ENCODE measurements at places on chromosomes 3 and 15.

DNA sequence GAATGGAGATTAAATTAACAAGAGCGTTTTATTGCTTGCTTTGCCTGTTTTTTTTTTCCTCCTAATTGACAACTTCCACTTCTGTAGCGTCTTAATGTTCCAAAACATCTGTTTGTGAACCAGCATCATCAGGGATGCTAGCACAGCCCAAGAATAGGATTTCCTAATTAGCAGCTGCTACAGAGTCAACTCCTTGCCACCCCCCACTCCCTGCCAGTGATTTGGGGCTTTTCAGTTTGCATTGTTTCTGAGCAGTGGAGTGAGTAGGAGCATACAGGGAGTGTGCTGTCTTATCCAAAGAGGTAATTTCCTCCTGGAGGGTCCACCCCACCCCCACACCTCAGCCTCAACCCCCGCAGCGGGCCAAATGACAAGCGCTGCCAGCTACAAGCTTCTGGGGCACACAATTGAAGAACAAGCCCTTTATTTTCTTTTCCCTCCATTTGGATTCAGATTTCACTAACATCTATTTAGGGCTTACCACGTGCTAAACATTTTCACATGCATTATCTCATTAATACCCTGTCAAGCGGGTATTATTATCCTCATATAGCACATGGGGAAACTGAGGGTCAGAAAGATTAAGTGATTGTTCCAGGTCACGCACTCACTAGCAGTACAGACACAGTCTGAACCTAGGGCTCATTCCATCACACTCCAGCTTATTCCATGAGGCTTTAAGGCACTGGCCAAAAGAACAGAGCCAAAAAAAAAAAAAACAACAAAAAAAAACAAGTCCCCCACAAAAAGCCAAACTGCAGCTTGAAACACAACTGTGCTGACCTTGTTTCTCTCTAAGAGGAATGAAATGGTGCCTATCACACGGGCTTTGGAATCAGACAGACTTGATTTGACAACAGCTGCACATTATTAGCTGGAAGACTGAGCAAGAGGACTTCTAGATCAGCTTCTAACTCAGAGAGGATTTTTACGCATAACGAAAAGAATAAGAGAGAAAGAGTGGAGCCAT is 16.4 kb downstream of the HEG1 start:
- DNase-seq, result no peak

GRCh38 chr3:189626286-189626685 is 4.9 kb upstream of the TP63 start:
- DNase-seq, result no peak

DNA sequence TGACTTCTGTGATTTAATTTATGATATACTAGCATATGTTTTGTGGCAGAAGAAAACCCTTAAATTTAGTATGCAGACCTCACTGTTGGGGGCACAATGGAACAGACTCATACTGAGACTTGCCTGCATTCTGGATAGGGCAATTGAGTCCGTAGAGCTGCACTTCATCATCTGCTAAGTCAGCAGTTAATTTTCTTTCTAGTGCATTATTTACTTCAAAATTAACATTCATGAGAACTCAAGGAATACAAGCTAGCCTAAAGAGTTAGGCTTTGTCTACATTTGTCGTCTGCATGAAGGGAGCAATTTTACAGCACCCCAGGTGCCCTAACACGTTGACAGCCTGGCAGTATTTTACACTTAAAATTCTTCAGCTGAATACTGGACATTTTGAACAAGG is 345.5 kb downstream of the CHL1 start:
- no peak for DNase-seq

- no peak for DNase-seq
Measured at GRCh38 chr3:158420654-158421396, 150.2 kb upstream of the MLF1 start.

- no peak for DNase-seq
Measured at GRCh38 chr3:59407425-59407824, 357.6 kb upstream of the CFAP20DC start.

DNA sequence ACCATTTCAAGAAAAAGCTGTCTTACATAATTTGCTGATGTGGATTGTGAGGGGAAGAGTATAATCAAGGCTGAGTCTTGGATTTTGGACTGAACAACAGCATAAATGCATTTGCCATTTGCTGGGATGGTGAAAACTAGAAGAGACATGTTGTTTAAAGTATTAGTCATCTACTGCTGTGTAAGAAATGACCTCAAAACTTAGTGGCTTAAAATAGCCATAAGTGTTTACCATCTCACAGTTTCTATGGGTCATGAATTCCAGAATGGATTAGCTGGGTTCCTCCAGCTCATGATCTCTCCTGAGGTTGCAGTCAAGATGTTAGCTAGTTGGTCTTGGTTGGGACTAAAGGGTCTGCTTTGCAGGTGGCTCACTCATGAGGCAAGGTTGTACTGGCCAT is 66.2 kb downstream of the SCN11A start:
- DNase-seq, result no peak

- DNase-seq, result no peak
Measured at GRCh38 chr15:88891540-88892254, 3.6 kb downstream of the HAPLN3 start.

GRCh38 chr3:82261637-82262036 is 500.2 kb upstream of the GBE1 start:
- DNase-seq, result no peak

DNA sequence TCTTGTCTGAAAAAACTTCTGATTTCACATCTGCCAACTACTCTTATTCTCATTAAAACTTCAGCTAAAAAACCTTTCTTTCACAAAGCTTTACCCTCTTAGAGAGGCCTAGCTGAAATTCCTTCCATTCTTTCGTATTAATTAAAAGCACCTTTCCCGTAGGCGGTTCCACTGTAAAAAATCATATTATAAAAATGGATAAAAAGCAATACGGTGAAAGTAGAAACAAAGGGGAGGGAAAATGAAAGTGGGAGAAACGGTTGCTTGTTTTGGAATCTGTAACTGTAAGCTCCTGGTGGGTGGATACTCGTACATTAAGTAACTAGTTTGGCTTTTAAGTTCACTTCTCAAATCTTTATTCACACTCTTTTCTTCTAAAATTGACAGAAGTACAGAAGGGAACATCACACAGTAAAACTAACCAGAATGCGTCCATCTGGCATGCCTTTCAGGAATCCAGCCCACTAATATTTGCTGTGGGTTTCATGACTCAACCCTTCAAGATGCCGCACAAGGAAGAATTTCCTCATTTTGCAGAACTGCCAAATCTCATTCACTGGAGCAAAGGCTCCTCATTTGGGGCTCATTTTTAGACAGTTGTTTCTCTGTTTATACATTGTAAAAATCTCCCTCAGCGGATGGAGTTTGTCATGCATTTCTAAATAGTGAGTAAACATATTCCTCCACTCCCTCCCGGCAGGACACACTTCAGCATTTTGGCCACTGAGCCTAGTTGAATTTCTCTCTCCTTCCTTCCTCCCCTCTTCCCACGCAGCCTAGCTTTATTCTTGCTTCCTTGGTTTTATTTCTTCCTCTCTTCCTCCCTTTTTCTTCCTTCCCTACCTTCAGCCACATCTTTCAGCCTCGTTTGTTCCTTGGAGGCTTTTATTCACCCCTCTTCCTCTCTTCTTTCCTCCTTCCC is 419.5 kb upstream of the NAALADL2 start:
- DNase-seq, result no peak

GRCh38 chr15:79570004-79570403 is 137.9 kb downstream of the MINAR1 start:
- DNase-seq, result no peak

DNA sequence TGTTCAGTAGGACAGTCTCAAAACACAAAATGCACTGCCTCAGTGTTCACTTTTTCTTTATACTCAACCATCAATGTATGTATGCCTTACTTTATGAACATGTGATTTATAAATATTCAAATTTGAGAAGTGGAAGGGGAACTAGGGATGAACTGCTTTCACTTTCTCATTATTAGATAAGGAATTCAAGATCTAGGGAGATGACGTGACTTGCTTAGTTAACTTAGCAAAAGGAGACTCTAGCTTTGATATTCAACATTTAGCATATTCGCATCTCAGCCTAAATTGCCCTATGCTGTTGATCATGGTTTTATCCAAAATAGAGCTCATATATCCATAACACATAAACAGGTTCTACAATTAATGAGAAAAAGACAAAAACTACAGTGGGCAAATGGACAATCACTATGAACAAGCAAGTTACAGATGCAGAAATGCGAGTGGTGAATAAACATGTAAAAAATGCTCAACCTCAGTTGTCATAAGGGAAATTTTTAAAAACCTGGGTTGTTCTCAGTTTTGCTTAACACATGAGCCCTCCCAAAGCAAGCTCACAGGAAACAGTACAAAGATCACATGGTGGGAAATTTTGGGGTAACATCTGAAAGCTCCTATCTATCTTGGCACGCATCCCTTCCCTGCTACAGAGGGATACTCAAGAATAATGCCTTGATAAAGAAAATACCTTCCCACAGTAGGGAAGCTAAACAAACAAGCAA is 269.8 kb downstream of the THRB start:
- DNase-seq, result no peak

DNA sequence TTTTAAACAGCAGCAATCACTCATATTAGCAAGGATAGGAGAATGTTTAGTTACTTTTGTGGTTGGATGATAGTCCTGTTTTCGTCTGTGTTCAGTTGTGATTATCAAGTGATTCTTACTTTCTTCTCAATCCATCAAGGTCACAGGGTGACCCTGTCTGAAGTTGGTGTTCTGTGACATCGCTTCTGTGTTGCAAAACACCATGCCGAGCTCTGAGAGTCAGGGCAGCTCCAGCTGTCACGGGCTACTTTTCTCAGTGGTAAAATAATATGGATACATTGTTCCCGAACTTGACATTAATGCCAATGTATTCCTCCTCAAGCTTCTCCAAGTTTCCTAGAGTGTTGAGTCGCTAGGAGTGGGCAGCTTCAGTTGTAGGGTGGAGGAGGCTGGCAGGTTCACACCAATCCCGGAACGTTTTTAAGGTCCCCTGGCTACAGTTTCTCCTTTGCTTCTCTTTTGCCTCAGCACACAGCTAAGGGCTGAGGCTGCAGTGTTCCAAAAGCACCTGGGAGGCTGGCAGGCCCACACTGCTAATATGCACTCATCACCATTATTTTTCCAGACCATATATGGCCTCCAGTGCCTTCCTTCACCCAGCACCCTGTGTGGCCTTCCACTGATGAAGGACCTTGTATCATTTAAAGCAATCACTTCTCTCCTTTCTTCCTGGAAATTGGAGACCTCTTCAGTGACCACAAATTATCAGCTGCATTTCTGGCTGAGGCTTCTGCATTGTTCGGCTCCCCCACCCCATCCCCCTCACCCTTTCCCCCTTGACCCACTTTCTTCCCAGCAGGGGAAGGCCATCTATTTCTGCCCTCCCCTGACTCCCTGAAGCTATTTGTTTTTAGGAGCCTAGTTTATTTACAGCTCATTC is 25.8 kb downstream of the COLQ start:
- DNase-seq, result no peak

GRCh38 chr15:58257776-58258325 is 119.7 kb downstream of the AQP9 start:
- DNase-seq, result no peak

DNA sequence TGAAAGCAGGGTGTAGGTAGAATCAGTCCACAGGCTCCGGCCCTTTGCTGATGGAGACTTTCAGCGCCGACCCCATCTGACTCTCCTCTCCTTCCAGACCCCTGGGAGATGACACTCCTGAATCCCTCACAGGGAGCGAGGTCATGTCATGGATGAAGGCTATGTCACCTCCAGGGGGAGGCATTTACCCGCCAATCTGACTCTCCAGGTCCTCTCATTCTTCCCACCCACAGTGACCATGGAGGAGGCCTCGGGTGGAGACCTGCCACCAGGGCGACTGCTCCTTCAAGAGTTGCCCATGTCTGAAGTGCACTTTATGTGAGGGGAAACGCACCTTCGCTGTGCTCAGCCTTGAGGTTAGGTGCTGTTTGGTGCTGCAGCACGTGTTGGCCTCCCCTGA is 112.7 kb downstream of the KLF13 start:
- DNase-seq, result no peak

DNA sequence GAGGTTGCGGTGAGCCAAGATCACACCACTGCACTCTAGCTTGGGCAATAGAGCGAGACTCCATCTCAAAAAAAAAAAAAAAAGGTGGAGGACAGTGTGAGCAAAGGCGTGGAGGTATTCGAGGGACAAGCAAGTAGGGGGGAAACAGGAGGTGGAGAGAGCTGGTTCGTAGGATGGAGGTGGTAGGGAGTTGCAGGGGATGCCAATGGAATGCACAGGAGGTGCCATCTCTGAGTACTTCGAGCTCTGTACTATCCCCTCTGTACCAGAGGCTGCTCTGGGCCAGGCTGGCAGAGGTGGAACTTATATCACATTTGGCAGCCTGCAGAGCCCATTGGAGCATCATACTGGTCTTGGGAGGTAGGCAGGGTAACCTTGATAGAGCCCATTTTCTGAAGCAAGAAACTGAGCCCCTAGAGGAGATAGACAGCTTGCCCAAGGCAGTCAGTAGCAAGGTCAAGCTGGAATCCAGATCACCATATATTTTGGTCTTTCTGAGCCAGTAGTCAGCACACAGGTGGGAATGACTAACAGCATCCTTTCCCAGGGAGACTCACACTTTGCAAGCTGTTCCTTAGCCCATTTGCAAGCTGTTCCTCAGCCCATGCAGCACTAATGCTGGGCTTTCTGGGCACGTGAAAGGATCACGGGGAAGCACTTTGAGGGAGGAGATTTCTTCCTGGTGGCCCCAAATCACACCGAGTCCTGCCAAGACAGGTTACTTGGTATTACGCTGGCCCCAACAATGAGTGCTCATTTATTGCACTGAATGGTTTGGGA is 9.2 kb upstream of the CCDC33 start:
- DNase-seq, result no peak

DNA sequence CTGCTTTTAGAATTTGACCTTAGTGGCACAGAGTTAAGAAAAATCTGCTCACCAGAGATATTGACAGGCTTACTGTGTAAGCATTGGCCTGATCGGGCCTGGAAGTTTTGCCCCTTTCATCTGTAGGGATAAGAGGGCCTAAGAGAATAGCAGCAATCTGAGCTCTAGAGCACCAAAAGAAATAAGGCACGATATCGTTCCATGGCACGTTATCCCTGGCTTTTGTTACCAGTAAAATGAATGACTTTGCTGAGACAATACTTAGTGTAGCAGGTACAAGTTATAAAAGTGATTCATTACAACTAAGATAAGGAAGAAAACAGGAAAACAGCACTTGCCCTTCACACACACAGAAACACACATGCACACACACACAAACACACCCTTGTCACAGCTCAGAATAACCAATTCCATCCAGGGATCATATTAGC is 5.0 kb downstream of the THBS1 start:
- no peak for DNase-seq

- DNase-seq, result no peak
Measured at GRCh38 chr3:43915546-43915945, 224.8 kb downstream of the ABHD5 start.

All from stimulated activated CD8-positive, alpha-beta memory T cell treated with anti-CD3 and anti-CD28 coated beads, Interleukin-7, amount 100 ng/mL, for 1 hour (primary cell).